ENCODE measurements at places on chromosomes 5 and 9. TPM values are rescaled to one million over a fixed set of nuclear protein-coding genes. Genes with fewer than 3 reads are reported as not detected.
A peak's percentile ranks its signal among the peaks of the same experiment; 100 is the strongest.

The ANKRD55 gene
- total RNA-seq = not detected

- DNase-seq = no peak
- no peaks in the 10 kb centered on the region for H3K36me3 ChIP-seq
- H3K4me1 ChIP-seq = no peaks in the 10 kb centered on the region
- no peak overlapping the region for H3K4me3 ChIP-seq
- H3K27ac ChIP-seq = no peak overlapping the region
Measured at GRCh38 chr5:22432905-22433304, 420.2 kb downstream of the CDH12 start.

DNA sequence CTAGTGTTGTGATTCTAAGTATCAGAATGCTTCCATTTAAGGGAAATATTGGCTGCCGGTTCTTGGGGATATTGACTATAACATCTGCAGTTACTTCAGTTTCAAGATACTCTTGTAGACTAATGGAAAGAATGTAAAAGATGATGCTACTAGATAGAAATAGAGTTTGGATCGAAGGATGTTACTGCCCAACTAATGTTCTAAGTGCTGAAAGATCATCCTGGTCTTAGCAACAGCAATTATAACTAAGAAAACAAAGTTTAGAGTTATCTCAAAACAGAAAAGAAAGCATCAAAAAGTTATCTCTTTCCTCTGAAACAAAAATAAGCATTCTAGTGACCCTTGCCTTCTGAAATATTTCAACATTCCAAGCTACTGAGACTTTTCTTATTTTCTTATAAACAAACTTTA is 49.9 kb downstream of the ITGA1 start:
- DNase-seq = no peak
- no peaks in the 10 kb centered on the region for H3K36me3 ChIP-seq
- no peak overlapping the region for H3K4me3 ChIP-seq
- H3K27me3 ChIP-seq = no peaks in the 10 kb centered on the region
- H3K4me1 ChIP-seq = no peaks in the 10 kb centered on the region

GRCh38 chr5:175561085-175561484 is 82.7 kb downstream of the SFXN1 start:
- DNase-seq = no peak
- no peak overlapping the region for H3K27ac ChIP-seq
- no peak overlapping the region for H3K4me3 ChIP-seq
- H3K27me3 ChIP-seq = no peaks in the 10 kb centered on the region

DNA sequence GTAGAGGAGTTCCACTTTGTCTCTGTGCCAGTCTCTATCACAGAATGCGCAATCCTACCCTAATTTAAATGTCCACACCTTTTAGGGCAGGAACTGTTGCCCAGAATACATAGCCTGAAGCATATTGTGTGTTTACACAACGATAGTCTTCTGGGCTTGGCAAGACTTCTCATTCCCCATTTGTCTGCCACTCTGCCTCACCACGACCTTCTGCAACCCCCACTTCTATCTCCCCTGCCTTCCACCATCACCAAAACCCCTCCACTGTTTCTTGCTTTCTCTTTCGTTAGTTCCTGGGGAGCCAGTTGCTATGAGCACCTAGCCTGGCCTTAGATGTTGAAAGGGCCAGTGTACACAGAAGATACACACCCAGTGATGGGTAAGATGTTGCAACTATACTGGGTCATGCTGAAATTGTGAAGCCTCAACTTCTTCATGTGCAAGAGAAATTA is 883 bp upstream of the RNF145 start:
- H3K4me3 ChIP-seq = no peak overlapping the region
- no peaks in the 10 kb centered on the region for H3K27me3 ChIP-seq
- no peak for DNase-seq
- H3K27ac ChIP-seq = peak overlapping the region; percentile 92

DNA sequence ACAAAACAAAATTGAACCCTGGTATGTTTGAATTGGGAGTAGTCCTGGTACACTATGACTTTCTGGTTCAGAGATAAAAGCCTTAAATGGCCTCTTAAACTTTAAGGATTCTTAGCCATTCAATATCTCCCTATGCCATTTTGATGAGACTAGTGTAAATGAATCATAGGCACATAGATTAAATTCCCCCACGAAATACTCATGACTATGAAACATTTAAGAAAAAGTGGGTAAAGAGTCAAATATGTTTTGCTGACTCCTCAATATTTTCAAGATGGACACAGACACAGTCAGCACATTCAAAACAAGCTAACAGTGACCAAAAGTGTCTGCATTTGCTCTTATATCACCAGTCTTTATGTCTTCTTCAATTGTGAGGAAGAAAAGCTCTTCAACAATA is 278.3 kb downstream of the PDE4D start:
- H3K4me3 ChIP-seq = no peak overlapping the region
- H3K4me1 ChIP-seq = no peaks in the 10 kb centered on the region
- H3K36me3 ChIP-seq = no peaks in the 10 kb centered on the region
- no peaks in the 10 kb centered on the region for H3K27me3 ChIP-seq

DNA sequence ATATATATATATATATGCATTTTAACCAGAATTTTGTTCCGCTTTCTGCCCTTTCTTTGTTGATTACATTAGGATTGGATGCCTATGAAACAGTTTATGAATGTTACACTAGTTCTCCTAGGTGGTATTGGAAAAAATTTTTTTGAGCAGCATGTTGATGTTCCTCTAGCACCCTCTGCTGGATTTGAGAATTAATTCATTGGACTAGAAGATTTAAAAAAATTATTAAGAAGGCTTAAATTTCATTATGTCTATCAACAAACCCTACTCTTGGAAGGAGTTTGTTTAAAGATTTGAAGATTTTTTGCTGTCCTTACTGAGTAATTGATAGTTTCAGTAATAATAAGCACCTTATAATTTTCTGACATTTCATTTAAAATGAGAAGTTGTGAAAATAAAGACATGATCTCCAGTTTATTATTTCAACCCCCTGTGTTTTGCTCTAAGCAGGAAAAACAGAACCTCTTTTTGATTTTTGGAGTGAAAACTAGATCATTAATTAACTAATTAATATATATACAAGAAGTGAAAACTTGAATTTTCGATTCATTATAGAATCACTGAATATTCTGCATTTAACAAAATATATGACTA is 89.6 kb downstream of the CCDC171 start:
- H3K4me3 ChIP-seq = no peak overlapping the region
- no peaks in the 10 kb centered on the region for H3K36me3 ChIP-seq
- no peak overlapping the region for H3K27ac ChIP-seq
- no peak for DNase-seq
- H3K27me3 ChIP-seq = no peaks in the 10 kb centered on the region

- no peaks in the 10 kb centered on the region for H3K4me1 ChIP-seq
- H3K36me3 ChIP-seq = no peaks in the 10 kb centered on the region
- DNase-seq = no peak
- no peak overlapping the region for H3K4me3 ChIP-seq
- no peaks in the 10 kb centered on the region for H3K27me3 ChIP-seq
Measured at GRCh38 chr5:11012295-11012694, 251.3 kb upstream of the DAP start.

DNA sequence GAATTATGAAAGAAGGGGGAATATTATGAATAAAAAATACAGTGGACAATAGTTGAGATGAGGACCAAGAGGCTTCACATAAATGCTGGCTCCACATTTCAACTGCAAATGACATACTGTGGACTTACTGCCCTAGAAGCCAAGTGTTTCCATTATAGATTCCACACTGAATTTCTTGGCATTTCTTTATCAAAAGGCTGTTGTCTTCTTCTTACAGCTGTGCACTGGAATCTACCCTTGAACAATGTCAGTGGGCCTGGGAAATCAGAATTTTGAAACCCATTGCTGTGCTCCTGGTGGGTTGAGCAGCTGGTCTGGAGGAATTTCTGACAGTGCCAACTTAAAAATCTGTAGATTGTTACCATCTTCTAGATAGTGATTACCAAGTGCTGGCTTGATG is 49.9 kb downstream of the TNC start:
- H3K27ac ChIP-seq = no peak overlapping the region
- H3K36me3 ChIP-seq = no peaks in the 10 kb centered on the region
- H3K27me3 ChIP-seq = no peaks in the 10 kb centered on the region
- no peaks in the 10 kb centered on the region for H3K4me1 ChIP-seq
- no peak for DNase-seq

The SLIT3 gene
- 39.0 TPM for total RNA-seq

The LRRC19 gene
- total RNA-seq = not detected

GRCh38 chr5:1000329-1000728 is 8.3 kb upstream of the NKD2 start:
- H3K4me3 ChIP-seq = no peak overlapping the region
- no peak for DNase-seq
- no peak overlapping the region for H3K27ac ChIP-seq
- no peaks in the 10 kb centered on the region for H3K36me3 ChIP-seq
- peaks cover 14% of the 10 kb centered on the region for H3K4me1 ChIP-seq

The TRIM36 gene
- 3.8 TPM for total RNA-seq

GRCh38 chr5:112116371-112116770 is 302.7 kb downstream of the EPB41L4A start:
- DNase-seq = no peak
- H3K4me3 ChIP-seq = no peak overlapping the region
- no peaks in the 10 kb centered on the region for H3K27me3 ChIP-seq
- H3K36me3 ChIP-seq = no peaks in the 10 kb centered on the region

DNA sequence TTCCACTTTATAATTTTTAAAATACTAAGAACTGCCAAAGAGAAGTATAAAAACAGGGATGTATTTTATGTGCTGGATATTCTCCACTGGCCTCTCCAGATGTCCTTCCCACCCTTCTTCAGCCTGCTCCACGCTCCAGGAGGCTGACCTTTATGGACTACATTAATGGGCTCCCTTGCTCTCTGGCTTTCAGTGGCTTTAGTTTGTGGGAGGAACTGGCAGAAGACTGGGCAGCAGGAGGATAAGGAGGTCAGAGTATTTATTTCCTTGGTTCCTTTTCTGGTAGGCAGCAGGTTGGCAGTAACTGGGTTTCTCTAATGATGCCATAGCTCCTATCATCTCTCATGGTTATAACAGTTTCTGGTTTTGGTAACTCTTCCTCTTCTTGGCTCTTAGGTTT is 133.9 kb downstream of the PAM start:
- no peak overlapping the region for H3K4me3 ChIP-seq
- no peak overlapping the region for H3K27ac ChIP-seq
- no peaks in the 10 kb centered on the region for H3K4me1 ChIP-seq
- no peaks in the 10 kb centered on the region for H3K27me3 ChIP-seq
- H3K36me3 ChIP-seq = no peaks in the 10 kb centered on the region

DNA sequence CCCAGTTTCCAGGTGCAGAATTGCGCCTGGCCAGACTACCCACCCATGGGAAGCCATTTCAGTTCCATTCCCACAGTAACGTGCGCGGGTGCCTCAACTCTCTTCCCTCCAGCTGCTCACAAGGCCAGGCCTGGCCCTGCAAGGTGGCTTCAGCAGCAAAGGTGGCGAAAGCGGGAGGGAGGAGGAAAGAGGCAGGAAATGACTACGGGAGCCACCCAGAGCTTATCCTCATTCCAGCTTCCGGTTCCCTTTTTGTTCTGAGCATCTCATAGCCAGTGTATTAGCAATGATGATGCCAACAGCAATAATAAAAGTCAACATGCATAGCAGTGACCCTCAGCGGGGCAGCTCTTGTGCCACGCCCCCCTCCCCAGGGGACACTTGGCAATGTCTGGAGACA is 101.5 kb upstream of the BOD1 start:
- H3K4me3 ChIP-seq = no peak overlapping the region
- H3K27me3 ChIP-seq = no peaks in the 10 kb centered on the region
- no peaks in the 10 kb centered on the region for H3K4me1 ChIP-seq
- DNase-seq = no peak
- H3K36me3 ChIP-seq = no peaks in the 10 kb centered on the region

DNA sequence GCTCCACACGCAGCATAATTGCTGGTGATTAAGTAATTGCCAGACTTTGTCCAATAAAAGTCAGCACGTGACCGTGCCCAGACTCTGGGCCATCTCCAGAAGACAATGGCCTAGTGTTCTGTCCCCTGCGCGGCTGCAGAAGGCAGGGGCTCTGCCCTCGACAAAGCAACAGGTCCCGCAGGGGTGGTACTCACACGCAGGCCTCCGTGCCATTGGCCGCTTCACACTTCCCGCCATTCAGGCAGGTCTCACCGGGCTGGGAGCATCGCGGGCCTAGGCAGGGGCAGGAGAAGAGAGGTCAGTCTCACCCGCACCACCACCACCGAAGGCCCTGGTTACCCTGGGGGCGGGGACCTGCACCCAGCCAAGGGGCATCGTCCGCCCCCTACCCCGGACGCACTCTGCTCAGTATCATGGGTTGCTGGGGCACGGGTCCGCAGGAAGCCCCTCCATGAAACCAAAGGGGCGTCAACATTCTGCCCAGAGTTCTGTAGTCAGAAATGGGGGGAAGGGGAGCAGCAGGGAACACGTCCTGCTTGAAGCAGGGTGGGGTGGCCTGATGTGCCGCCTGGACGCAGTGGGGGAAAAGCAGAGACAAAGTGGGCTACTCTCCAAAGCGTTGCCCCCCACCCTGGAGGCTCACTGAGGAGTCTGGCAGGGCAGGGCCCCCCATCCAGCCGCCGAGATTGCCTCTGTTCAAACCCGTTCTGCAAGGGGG is 1.9 kb downstream of the NOTCH1 start:
- H3K4me3 ChIP-seq = peak overlapping the region; percentile 81
- H3K27me3 ChIP-seq = no peaks in the 10 kb centered on the region

DNA sequence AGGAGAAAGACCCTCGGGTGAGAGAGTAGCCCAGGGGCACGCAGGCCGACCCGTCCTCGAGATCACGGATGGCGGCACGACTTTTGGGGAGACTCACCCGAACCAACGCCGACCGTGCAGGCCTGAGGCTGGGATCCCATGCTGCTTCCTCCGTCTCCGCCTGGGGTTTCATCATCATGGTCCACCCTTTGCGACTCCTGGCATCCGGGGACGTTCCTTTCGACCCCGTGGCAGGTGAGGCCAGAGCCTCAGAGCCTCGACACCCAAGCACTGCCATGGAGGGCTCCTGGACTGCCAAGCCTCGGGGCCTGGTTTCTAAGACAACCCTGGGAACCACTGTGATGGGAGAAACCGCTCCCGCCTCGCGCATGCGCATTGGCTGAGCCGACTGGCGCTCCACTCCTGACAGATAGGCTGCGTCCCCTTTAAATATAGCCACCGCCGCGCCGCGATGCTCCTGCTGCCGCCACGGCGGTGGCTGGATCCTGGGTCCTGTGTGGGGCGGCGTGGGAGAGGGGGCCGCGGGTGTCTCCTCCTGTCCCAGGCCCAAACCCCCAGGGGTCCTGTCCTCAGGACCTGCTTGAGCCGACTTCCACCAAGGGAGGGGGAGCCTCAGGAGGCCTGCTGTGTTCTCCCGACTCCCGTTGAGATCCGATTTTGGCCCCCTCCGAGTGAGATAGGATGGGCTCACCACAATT is 481.6 kb downstream of the SPATA31A7 start:
- no peaks in the 10 kb centered on the region for H3K4me1 ChIP-seq
- no peaks in the 10 kb centered on the region for H3K27me3 ChIP-seq
- no peak overlapping the region for H3K4me3 ChIP-seq
- no peak for DNase-seq
- no peak overlapping the region for H3K27ac ChIP-seq

- H3K27me3 ChIP-seq = no peaks in the 10 kb centered on the region
- H3K4me3 ChIP-seq = no peak overlapping the region
- peaks cover 16% of the 10 kb centered on the region for H3K4me1 ChIP-seq
Measured at GRCh38 chr9:128123451-128124080, 4.0 kb downstream of the PTGES2 start.

The ZBTB43 gene
- total RNA-seq = 10.4 TPM

The HMMR gene
- 0.78 TPM for total RNA-seq

Data from tibial nerve (tissue), 4 donors.